ENCODE measurements at places on chromosomes 7 and 10.

GRCh38 chr7:133367561-133367960 lies 114.7 kb downstream of the EXOC4 start:
- no peak for DNase-seq

- peak; percentile 49 for DNase-seq
Observed at GRCh38 chr10:112539340-112539739, 92.3 kb downstream of the VTI1A start.

- DNase-seq = no peak
Observed at GRCh38 chr7:86013662-86014061, 630.0 kb upstream of the GRM3 start.

DNA sequence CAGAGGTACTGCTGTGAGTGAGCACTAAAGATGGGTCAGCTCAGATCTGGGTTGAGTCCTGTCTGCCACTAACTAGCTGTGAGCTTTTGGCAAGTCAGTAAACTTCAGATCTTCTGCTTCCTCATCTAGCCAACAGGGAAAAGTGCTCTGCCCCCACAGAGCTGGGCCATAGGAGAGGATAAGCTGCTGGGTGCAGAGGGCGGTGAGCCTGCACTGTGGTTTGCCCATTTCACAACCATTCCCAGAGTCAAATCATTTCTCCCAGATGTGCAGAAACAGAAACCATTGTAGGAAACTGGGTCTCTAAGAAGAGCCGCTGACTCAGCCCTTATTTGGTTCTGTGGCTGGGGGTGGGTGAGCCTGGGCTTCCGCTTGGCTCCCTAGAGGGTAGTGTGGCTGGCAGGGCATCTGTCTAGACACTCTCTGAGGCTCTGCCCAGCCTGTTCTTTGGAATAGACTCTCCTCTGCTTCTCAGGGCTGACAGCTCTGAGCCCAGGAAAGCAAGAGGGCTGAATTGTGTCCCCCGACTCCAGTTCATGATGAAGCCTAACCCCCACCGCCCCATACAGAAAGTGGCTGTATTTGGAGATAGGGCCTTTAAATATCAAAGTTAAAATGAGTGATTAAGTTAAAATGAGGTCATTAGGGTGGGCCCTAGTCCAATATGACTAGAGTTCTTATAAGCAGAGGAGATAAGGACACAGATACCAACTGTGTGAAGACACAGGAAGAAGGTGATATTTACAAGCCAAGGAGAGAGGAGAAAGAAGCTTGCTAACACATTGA lies 29.5 kb upstream of the ARHGAP22 start:
- DNase-seq = no peak

DNA sequence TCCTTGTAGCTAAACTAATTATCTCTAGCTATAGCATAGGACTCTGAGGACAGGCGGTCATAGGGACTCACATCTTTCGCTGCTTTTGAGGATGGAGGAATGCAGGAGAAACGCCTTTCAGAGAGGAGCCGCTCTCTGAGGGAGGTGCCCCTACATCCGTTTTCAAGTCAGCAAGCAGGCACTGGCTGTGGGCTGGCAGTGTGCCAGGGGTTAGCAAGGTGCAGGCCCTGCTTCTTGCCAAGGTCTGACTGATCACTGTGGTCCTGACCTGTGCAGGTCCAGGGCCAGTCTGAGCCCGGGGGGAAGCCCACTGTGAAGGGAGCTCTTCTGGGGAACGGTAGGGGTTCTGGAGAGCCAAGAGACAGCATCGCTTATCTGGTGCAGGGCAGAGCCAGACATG lies 89.4 kb downstream of the SH3PXD2A start:
- no peak for DNase-seq

DNA sequence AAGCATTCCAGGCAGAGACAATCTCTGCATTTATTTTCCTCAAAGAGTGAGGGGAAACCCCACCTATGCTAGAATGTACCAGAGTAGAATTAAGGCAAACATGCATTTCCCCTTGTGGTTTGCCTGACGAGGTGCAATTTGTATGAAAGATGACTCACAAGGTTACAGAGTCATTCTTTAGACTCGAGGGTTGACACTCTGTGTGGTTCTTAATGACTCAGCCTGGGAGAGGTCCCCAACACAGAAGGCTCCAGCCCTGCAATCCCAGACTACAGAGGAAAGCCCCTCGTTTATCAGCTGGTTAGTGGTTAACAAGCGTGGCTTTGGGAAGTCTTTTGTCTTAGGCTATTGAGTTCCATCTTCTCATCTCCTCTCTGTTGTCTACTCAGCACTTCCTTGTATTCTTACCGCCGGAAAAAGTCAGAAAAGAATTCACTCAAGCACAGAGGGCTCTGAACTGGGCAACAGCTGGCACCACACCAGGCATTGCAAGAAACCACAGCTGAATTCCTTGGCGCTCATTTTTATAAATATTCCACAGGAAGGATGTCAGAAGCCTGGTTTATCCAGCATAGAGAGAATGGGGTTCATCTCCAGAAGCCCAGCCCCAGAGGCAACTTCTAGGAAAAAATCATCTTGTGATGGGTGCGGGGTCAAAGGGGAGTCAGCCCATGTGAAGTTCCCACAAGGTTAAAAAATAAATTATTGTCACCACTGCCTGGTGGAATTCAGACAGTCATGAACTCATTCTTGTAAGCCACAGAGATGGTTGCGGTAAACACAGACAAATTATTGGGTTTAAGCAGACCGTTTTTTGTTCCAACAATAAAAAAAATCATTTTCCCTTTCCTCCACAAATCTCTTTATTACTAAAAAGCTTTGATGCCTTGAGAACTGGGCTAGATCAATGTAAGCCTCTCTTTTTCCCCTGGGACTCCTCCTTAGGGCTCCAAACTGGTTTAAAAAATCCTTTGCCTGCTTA lies 24.5 kb upstream of the SVIL start:
- DNase-seq = no peak

- no peak for DNase-seq
Observed at GRCh38 chr7:129848436-129848835, 104.3 kb downstream of the UBE2H start.

- DNase-seq = no peak
Observed at GRCh38 chr10:87841186-87841585, 22.1 kb downstream of the KLLN start.

DNA sequence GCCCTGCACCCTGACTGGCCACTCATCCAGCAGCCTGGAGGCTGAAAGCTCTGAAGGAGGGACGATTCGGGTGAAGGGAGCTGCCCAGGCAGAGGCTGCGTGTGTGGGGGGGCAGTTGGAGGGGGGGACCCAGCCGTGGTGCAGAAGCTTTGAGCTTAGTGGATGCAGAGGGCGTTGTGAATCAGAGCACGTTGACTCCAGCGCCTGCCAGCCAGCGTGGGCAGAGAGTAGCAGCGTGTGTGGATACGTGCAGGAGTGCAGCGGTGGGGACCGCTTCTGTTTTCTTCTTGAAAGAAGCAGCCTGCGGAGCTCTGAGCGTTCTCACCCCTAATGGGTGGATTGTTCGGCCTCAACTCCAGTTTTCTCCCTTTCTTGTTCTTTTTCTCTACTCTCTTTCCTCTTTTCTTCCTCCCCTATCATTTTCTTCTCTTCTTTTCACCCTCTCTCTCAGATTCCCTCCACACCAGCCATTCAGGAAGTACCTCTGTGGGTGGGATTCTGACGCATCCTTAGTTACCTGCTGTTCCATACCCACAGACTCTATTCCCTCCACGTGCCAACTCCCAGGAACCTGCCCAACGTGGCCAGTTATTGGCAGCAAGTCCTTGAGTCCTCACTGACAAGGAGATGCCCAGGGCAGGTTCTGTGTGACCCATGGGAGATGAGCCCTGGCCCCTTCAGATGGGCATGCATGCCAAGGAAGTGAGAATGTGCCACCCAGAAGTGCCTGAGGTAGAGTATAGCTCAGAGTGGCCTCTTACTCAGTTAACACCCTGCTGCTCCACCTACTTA lies 47.4 kb downstream of the SORCS3 start:
- no peak for DNase-seq

GRCh38 chr7:7014827-7015595 lies 167.3 kb upstream of the C1GALT1 start:
- DNase-seq = peak; percentile 2

DNA sequence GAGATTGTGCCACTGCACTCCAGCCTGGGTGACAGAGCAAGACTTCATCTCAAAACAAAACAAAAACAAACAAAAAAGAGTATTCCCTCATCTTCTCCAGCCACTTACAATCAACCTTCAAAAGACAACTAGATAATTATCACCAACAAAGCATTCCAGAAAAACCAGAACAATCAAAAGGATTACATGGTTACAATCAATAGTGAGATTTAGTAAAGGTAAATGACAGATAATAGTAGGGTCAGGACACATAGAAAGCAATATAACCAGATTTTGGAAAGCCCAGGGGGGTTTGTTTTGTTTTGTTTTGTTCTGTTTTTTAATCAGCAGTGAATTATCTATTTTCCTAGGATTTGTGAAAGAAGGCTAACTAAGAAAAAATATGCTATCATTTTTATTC lies 91.0 kb upstream of the PTN start:
- DNase-seq = no peak

DNA sequence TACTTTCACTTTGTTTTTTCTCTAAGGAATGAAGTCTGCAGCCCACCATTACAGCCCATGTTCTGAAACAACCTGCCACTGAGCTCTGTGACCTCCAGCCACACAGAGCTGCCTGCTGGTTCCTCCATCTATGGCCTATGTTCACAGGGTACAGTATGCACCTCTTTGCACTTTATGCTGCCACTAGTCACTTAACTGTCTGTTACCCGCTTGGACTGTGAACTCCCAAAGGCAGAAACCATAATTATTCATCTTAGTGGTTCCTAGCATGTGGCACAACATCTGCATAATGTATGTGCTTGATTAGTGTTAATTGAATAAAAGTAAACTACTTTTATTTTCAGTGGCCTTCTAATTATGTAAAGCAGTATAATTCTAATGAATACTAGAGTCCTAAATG lies 95.5 kb upstream of the BET1 start:
- no peak for DNase-seq

DNA sequence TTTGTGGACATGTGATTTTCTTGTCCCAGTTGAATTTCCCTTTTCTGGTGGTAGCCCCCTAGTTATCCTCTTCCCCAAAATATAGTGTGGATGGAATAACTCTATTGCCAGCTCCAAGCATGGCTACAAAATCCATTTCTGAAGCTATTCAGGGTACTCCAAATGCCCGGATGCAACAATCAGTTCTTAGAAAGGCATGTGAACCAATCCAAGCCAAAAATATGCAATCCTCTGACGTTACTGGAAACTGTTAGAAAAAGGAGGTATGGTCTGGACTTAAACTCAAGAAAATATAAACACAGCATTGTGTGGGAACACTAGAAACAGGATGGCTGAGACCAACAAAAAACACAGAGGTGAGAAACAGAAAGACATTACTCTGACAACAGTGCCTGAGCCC lies 347.0 kb downstream of the GPAM start:
- no peak for DNase-seq

DNA sequence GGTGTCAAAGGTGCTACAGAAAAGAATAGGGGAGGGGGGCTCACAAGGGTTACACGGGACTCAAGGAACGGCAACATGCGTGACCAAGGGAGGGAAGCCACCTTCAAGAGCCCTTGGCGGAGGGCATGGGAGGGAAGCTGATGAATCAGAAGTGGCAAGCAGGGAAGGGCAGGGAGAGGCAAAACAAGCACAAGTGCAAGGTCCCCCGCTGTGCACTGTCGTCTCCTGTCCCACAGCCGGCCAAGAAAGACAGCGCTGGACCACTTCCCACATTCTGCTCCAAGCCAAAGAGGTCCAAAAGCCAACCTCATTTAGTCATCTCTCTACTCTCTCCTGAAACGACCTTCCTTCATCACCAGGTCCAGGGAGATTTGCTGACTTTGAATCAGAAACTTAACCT lies 102.7 kb downstream of the CALN1 start:
- no peak for DNase-seq

- DNase-seq = no peak
Observed at GRCh38 chr10:69491611-69492010, 40.3 kb downstream of the TSPAN15 start.

DNA sequence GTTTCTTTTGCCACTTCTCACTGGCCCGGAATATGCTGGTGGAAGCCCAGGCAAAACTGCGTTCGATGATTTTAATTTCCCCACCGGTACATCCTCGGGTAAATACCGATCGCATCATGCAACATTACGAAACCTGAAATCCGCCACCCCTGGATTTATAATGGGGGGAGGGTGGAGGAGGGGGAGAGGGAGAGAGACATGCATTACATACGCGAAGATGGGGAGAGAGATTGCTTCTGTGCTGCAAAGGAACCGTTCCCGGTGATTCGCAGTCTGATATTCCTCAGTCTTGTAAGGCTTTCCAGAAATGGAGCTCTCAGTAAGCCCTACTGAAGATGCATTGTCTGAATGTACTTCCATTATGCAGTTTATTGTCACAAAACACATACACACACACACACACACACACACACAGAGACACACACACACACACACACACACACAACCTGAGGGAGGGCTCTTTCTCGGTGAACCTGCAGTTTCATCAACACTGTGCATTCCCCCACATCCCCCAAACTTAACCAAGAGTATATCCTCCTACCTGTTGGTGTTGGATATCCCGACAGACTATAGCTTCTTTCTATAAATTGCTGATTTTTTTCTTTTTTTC lies 741 bp downstream of the GPR85 start:
- DNase-seq = peak; percentile 58

DNA sequence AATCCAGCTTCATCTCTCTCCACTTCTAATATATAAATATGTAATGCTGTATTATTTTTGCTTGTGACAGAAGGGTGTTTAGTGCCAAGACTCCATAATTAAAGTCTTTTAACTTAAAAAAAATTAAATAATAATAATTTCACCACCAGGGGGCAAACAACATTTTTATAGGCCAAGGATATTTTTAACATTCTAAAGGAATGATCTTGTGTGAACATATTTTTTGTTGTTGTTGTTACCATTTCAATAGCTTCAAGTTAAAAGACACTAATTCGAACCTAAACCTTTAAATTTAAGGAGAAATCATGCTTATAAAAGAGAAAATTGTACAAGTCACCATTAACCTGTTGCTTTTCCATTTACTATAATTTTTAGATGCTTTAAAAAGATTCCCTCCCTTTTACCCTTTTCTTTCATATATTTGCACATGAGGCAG lies 7.5 kb upstream of the DNAJC1 start:
- no peak for DNase-seq

- peak; percentile 75 for DNase-seq
Observed at GRCh38 chr7:8379264-8379663, 54.1 kb upstream of the NXPH1 start.

Measured in NCI-H1105 (cell line).